ENCODE measurements at places on chromosomes 1 and 21.

DNA sequence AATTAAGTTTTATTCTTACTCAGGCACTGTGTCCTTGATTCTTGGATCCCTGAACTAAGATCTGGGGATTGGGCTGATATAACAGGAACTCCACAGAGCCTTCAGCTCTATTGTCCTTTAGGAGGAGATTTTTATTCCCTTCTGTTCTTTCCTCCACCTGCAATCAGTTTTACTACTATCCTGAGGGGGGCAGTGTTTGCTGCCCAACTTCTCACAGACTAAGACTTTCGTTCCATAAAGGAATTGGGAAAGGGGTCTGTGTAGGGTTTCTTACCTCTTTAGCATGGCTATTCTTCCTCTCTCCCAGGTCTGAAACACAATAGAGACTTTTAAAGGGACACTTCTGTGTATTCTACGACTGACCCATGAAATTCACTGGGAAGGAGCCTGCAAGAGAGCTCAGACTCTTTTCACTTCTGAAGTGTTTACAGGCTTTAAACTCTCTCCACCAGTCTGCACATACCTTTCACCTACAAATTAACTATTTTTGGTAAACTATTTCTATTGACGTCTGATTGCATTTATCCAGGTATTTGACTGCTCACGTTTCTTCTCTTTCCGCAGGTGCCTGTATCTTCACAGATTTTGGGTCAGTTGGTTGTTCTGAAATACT, 103.3 kb upstream of the DEPDC1 start:
- no peak for DNase-seq

- DNase-seq = no peak
Measured at GRCh38 chr21:37006486-37007291, at the start of gene RIPPLY3. Gene RIPPLY3, plus strand, starts transcription at chr21:37006702. Its CDS starts 71 bp downstream, at chr21:37006773.

DNA sequence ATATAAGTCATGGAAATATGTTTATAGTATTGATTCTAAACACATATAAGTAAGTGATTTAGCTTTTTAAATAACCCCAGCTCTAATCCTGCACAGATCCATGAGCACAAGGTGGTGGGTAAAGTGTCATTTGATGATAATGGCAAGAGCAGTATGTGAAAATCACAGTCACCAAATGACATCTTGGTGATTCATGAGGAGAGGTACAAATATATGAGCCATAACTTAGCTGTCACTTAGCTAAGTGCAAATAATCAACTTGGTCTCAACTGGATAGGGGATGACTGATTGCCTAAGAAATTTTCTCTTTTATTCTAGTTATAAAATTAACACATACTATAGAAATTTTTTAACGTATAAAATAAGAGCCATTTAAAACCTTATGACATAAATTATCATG, 198.1 kb downstream of the ZZZ3 start:
- DNase-seq = no peak

GRCh38 chr1:166167572-166167925, 748 bp upstream of the FAM78B start:
- DNase-seq = no peak

- no peak for DNase-seq
Measured at GRCh38 chr1:89065079-89065868, at the start of gene GBP1. Gene GBP1, minus strand, starts transcription at chr1:89065208. Its CDS starts 1,974 bp downstream, at chr1:89063234.

DNA sequence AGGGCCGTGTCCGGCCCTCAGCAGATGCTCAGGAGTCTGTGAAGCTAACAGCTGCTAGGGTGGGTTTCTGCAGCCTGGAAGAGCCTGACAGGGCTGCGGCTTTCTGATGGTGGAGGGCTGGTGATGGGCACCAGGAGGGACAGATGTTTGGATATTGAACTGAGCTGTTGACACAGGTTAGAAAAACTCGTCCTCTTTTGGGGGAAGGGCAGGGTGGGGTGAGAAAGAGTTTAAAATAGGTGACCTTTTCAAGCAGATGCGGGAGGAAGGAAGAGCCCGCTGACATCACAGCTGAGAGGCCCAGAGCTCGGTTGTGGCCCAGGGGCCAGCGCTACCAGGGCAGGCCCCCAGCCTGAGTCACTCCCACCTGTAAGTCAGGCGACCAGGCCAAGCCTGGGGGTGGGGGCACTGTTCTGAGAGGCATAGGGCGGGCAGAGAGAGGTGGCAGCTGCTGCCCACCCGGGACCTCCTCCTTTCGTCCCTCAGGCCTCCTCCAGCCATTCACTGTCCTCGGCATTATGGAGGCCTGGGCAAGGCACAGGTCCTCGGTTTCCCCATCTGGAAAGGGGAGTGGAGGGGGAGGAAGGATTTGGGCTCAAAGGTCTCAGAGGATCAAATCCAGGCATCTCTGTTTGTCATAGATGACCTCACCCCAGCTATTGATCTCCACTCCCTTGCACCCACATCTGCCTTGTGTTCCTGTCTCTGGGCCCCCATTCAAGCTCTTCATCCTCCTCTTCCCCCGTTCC, 32.3 kb upstream of the ID3 start:
- DNase-seq = no peak

DNA sequence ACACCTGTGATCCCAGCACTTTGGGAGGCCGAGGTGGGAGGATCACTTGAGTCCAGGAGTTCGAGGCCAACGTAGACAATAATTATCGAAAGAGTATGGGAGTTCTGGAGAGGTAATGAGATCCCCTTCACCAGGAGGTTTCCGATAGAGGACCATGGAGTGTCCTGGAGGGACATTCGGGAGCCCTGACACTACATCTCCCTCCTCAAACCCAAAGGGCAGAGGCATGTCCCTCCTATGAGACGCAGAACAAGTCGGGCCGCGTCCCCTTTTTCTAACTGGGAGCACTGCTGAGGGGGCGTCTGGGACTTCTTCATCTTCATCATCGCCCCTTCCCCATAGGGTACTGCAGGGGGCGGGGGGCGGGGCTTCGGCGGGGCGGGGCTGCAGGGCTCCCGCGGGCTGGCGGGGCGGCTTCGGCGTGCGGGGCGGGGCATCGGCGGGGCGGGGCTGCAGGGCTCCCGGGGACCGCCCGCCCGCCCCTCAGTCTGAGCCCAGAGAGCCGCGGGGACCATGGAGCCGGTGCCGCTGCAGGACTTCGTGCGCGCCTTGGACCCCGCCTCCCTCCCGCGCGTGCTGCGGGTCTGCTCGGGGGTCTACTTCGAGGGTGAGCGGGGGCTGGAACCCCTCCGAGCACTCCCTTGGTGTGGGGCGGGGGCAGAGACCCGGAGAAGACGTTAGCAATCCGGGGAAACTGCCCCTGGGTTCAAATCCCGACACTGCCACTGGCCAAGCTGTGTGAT, at the start of gene THEMIS2:
THEMIS2 (plus strand) TSS at position 486 of the 743 bp plus-strand sequence; CDS start at position 514, 28 bp downstream.
- peak; percentile 75 for DNase-seq

GRCh38 chr1:18069903-18070302, 37.7 kb upstream of the IGSF21 start:
- no peak for DNase-seq

GRCh38 chr1:110434946-110435345, 16.0 kb upstream of the PROK1 start:
- no peak for DNase-seq

DNA sequence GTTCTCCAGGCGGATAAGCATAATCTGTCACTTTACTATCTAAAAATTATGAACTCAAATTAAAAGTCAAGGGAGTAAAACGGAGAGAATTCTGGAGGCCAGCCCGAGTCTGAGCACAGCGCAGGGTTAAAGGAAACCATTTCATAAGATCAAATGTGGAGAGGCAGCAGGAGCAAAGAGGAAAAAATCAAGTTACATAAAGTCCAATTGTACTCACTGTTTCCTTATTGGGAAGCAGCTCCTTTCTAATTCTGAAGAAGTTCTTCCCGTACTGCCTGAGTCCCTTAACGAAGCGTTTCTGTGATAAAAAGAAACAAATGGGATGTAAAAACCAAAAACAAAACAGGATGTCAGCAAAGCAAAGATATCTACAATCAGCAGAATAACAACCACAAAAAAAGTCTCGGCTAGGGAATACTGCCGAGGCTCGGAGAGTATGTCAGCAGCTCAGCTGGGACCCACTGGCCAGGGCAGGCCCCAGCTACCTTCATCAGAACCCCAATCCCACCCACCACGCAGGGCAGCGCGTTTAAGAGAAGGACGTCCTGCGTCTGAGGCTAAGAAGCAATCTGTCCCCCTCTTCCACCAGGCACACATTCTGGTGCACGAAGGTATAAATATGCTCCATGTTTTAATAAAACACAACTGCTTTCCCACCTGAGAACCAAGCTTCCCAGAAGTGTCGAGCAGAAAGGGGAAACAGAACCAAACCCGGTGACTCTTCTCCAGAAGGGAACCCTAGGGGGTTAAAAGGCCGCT, 104.8 kb downstream of the SLC45A1 start:
- DNase-seq = no peak

DNA sequence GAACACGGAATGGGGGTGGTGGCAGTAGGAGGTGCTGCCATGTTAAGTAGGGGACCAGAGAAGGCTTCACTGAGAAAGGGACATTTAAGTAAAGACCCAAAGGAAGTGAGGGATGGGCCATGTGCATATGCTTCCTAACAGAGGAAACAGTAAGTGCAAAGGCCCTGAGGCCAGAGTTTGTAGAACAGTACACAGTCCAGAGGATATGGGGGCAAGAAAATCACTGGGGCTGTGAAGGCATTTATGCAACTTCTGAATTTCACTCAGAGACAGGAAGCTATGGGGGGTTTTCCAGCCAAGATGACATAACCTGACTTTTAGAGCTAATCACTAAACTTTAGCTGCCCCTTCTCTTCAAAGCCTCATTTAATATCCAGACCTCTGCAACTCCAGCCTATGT, 202.5 kb upstream of the EDN2 start:
- no peak for DNase-seq

GRCh38 chr1:150995896-150996295, 10.8 kb downstream of the MINDY1 start:
- DNase-seq = no peak

- DNase-seq = no peak
Measured at GRCh38 chr1:152884085-152884484, 6.0 kb downstream of the SMCP start.

DNA sequence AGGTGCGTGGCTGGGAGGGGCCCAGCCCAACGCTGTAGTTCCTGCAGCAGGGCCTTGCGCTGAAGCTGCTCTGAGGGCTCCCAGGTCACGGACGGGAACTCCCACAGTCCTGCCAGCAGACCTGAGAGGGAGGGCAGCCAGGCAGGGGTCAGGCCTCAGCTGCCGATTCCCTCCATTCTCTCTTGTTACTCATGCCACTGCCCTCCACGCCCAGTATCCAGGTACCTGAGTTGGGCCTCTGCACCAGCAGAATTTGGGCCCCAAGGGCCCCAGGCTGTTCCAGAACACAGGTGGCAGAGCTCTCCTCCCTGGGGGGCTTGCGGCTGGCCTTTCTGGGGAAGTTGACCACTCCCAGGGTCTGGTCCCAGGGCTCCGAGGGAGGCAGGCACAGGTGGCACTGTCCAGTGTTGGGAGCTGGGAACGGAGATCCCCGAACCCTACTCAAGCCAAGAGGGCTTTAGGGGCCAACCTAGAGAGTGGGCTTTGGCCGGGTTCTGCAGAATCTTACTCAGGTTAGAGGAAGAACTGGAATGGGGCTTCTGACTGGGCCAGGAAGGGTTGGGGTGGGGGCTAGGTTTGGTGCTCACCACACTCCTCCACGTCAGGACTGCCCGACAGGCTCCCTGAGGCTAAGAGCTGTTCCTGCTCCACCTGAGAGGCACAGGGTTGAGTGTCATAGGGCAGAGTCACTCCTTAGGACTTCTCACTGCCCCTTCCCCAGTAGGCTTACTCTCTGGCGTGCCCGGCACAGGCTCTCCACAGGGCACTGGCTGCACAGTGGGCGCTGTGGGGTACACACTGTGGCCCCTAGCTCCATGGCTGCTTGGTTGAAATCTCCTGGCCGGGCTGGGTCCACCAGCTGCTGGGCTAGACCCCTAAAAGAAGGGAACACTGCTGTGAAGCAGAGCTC, 5.0 kb downstream of the HPDL start:
- no peak for DNase-seq

GRCh38 chr1:9784508-9785133, 39.1 kb downstream of the CLSTN1 start:
- DNase-seq = peak; percentile 32

GRCh38 chr1:205356440-205357139, at the start of gene KLHDC8A:
Gene KLHDC8A, minus strand, starts transcription at chr1:205356922. Its CDS starts 13,318 bp downstream, at chr1:205343604.
- DNase-seq = no peak

DNA sequence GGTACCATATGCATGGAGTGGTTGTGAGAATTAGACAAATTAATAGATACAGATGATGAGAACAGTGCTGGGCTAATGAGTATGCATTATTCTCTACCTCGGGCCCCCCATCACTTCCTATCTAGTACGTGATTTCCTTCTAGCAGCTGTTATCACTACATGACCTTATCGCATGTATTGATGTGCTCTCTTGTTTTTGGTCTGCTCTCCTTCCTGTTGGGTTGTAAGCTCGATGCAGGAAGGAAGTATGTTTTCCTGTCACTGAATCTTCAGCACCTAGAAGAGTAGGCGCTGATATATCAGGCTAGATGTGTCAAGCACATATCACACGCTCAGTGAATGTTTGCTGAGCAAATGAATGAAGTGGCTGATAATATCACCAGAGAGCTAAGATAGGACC, 43.9 kb upstream of the IFNAR2 start:
- no peak for DNase-seq

GRCh38 chr21:34965200-34966174, 83.6 kb downstream of the RUNX1 start:
- no peak for DNase-seq

GRCh38 chr1:167943541-167943940, 6.7 kb upstream of the MPC2 start:
- no peak for DNase-seq

- no peak for DNase-seq
Measured at GRCh38 chr21:37338671-37339551, 27.7 kb upstream of the DYRK1A start.

DNA sequence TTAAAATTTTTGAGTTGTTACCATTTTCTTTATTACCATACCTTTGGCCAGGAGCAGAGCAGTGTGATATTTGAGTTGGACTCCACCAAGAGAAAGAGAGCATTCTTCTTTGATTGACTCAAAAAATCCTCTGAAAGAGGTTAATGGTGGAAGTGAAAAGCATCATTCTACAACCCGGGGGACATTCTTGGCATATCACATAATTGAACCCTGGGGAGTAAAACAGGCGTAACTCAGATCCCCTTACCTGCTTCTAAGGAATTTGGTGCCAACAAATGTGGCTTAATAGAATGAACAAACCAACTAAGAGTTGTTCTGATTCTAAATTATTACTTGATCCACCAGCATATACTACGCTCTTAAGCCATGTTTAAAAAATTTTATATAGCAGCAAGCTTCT, 351.1 kb upstream of the DEPDC1 start:
- DNase-seq = no peak

DNA sequence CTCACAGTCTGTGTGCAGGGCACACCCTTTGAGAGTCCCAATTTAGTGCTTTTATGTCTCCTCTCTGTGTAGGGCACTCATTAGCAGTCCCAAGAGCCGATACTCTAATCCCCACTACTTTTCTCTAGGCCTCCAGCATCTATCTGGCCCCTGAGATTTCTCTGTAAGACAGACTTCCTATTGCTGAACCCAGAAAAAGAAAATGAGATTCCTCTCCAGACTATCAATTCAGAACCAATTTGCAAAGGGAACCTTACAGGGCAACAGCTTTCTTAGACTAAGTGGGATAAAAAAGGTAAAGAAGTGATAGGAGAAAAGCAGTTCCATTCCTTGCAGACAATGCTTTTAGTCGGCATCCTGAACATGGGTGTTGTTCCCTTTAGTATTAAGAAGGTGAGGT, 172.2 kb downstream of the EDEM3 start:
- DNase-seq = no peak
